ENCODE measurements at places on chromosomes 6 and 20. TPM values are rescaled to one million over a fixed set of nuclear protein-coding genes. Genes with fewer than 3 reads are reported as not detected.

The HUS1B gene
- polyA plus RNA-seq = 0.25 TPM

The FHL5 gene
- polyA plus RNA-seq = 4.1 TPM

The PSMB9 gene
- polyA plus RNA-seq = 15.6 TPM

The MEP1A gene
- polyA plus RNA-seq = not detected

The LINC00237 gene
- polyA plus RNA-seq = not detected

The POPDC3 gene
- 0.88 TPM for polyA plus RNA-seq

The SPATA2 gene
- polyA plus RNA-seq = 9.6 TPM

The GSS gene
- 42.0 TPM for polyA plus RNA-seq

The TNXB gene
- 9.0 TPM for polyA plus RNA-seq

The RIPOR3 gene
- 2.2 TPM for polyA plus RNA-seq

The RIN2 gene
- polyA plus RNA-seq = 32.2 TPM

The POU3F2 gene
- not detected for polyA plus RNA-seq

The TBPL1 gene
- 50.8 TPM for polyA plus RNA-seq

The BEND3 gene
- 4.6 TPM for polyA plus RNA-seq

The CDSN gene
- polyA plus RNA-seq = not detected

The FAM83C gene
- polyA plus RNA-seq = 0.05 TPM

The MKKS gene
- 29.0 TPM for polyA plus RNA-seq

The IPCEF1 gene
- polyA plus RNA-seq = 4.3 TPM

DNA sequence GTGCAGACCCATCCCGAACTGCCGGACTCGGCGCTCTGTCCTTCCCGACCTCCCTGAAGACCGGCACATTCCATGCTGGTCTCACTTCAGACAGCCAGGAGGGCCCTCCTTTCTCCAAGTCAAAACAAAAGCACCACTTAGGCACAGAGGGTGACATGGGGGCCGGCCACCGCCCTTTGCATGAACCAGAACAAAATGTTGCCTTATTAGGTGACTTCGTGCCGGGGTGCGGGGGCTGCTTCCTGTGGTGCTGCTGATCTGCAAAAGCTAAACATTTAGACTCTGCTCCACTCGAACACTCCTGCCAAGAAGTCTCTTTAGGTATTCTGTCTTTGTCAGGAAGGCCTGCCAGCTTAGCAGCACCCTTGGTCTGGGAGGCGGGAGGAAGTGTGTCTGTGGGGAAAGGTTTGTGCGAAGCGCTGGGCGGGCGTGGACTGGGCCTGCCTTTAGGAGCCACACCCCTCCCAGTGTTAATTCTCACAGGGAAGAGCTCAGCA is 133.8 kb downstream of the SMOC2 start:
- DNase-seq = peak; percentile 9

DNA sequence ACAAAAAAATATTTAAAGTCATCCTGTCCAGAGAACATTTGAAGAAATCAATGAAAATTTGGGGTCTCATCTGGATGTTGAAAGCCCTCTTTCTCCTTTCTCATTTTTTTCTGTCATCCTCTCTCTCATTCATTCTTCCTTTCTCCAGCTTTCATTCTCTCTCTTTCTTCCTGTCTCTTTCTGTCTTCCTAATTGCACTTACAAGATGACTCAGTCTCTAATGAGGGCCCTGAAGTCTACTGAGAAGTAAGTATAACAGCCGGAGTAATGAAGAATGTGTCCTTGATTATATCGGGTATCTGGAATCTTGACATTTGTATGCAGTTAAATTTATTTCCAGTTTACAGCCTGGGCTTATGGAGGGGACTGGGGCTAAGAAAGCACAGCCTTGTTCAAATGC is 232.2 kb upstream of the SULF2 start:
- DNase-seq = no peak

DNA sequence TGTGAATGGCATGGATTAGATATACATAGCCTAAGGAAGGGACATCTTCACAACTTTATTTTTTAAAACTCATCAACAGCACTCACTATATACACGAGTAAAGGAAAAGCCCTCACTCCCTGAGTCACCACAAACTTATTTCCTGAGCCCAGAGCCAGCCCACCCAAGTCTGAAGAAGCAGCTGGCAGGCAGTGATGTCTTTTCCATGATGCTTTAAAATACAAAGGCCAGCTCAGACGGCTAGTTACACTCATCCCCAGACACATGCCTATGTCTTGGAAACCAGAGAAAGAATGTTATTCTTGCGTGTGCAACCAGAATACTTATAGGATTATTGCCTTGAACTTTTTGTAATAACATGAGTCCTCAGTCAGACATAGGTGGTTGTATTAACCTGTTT is 114.4 kb downstream of the ADGRG6 start:
- peak; percentile 62 for DNase-seq

GRCh38 chr20:40192081-40192480 is 497.0 kb downstream of the MAFB start:
- no peak for DNase-seq

DNA sequence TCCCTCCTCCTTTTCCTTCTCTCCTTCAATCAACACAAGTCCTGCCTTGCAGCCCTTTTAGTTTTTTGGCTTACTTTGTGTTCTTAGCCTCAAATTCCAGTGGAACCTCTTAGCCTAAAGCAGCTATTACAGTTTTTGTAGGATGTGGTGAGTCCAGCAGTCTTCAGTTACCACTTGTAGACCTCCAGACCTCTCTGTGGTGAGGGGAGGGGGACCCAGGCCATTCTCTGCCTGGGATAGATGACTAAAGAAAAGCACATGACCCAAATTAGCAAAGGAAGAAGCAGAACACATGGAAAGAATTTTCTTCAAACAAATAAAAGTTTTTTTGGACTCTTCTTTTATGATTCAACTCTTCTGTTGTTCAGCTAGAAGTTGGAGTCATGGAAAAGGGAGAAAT is 246.5 kb downstream of the HAO1 start:
- DNase-seq = no peak

DNA sequence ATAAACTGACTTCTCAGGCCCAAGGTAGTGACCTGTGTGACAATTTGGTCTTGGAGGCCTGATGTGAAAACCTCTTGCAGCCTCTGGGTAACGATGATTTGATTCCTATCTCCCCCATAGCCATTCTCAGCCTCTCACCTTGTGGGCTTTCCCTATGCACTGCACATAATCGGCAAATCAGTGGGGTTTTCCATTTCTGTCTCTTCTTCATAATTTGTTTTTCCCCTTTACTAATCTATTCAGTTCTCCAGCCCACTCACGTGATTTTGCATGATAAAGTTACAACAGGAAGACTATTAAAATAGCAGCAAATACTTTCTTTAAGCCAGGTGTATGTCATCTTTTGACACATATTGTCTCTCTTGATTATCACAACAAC is 893.7 kb downstream of the TFAP2A start:
- no peak for DNase-seq

DNA sequence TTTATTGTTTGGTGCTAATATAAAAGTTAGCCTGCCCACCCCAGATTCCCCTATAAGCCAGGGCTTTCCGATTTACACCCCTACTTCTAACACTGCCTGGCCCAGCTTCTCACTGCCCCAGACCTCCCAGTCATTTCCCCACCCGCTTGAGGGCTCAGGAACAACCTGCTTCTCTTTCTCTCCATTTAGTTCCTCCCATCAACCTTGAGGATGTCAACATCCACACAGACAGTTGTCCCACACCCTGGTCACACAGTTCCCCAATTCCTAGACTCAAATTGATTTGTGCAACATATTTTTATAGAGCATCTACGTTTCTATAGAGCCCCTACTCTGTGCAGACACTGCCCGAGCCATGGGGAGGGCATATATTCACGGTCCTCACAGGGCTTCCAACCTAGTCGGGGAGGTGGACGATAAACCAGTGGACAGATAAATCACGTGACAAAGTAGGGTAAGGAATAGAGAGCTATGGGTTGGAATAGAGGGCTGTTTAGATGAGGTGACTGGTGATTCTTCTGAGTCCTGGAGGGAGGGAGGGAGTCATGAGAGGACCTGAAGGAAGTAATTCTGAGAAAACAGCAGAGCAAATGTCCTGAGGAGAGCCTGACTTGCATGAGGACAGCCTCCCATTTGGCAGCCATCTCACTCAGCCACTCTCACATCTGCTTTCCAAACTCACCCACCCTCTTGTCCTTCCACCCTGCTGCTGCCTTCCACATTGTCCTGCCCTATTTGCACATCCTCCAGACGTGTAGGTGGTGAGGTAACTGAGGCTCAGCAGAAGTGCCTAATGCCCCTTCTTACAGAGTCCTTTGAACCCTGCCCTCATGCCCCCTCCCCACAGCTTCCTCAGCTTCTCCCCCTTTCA is 6.3 kb downstream of the GABRR2 start:
- DNase-seq = no peak

DNA sequence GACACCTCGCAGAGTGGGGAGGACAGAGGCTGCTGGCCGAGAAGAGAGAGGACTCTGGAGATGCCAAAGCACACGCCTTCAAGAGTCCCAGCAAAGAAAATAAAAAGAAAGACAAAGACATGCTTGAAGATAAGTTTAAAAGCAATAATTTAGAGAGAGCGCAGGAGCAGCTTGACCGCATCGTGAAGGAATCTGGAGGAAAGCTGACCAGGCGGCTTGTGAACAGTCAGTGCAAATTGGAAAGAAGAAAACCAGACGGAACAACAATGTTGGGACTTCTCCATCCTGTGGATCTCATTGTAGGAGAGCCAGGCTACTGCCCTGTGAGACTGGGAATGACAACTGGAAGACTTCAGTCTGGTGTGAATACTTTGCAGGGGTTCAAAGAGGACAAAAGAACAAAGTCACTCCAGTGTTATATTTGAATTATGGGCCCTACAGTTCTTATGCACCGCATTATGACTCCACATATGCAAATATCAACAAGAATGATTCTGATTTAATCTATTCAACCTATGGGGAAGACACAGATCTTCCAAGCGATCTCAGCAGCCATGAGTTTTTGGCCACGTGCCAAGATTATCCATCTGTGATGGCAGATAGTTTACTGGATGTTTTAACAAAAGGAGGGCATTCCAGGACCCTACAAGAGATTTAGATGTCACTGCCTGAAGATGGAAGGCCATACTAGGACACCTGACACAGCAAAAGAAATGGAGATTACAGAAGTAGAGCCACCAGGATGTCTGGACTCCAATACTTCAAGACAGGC is 52.2 kb downstream of the REV3L start:
- no peak for DNase-seq

DNA sequence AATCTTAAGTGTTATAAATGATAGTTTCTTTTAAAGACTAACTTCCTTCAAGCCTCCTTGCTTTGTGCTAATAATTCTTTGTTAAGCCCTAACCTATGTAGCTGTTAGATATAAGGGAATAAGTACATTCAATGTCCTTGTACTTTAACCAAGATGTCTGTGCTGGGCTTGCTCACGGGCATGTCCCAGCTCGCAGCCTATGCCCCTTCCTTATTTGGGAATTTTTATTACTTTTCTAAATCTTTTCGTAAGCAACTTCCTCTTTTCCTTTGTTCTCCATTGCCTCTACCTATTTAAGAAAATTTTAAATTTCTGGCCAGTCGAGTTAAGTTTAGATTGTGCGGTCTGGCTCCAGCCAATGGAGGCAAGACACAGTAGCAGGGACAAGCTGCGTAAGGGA is 26.0 kb upstream of the CDK19 start:
- no peak for DNase-seq

DNA sequence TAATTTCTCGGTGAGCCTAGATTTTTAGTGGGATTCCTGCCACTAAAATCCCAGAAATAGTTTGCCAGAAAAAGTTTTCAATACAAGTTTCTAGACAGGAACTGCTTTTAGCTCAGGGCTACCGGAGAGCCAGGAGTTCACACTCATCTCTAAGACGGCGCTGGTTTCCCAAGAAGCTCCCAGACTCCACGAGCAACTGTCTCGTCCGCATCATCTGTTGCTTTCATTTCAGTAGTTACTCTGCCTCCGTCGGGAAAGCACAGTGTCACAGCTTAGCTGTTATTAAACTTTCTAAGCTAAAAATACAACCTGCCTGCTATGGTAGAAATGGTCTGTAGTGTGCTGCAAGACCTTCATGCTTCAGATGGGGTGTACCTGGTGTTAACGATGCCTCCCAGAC is 197.3 kb upstream of the SNX9 start:
- no peak for DNase-seq

DNA sequence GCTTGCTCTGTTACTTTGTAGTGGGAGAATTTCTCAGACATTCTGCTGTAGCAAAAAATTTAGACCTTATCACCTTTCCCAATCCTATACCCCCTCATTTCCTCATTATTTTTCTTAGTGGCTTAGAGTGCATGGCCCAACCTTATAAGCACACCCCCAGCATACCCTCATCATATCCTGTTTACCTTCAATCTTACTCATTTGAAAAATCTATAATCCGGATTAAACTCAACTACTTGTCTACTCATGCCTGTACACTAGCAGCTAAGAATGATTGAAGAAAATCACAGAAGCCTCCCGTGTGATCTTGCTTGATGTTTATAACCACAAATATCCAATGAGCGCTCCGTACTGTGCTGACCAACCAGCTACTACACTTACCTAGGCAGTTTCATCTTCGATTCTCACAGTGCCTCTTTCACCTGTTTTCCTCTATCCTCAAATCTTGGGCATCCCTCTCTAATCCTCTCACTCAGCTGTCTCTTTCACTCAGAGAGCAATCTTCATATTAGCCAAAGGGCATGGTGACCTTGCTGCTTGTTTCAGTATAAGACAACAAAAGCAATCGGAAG is 36.6 kb downstream of the AIG1 start:
- no peak for DNase-seq

DNA sequence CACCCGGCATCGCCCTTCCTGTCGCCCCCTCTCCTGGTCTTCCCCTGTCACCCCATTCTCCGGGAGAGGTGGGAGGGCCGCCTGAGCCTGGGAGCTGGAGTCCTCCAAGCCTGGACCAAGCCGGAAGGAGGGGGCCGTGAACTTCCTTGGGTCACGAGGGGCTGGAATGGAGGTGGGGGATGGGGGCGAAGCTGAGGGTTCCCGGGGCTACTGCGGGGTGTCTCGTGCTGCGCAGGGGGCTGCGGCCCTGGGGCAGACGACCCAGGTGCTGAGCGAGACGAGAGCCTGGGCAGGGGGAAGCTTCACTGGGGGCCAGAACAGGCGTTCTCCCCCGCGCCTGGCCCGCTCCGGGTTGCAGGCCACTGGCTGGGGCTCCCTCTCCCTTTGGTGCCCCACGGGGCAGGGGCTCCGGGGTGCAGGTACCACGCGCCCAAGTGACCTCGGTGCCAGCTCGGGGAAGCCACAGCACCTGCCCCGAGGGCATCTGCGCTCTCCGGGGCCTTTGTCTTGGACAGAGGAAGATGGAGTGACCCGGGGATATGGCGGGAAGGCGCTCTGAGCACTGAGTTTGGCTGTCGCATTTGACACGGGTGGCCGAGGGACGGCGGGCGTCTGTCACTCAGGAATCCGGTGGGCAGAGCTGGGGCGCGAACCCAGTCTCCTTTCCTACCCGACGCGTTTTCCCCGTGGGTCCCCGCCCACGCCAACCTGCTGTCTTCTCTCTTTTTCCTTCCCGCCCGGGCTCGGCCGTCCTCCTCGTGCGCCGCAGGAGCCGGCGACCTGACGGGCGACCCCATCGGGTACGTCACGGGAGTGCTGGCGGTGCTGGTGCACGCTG is 1.2 kb downstream of the SLC35D3 start:
- no peak for DNase-seq

- no peak for DNase-seq
Measured at GRCh38 chr6:16623731-16624130, 137.5 kb downstream of the ATXN1 start.

- no peak for DNase-seq
Measured at GRCh38 chr6:135913785-135914184, 62.3 kb downstream of the PDE7B start.

GRCh38 chr20:63175038-63175895 is 40.7 kb downstream of the YTHDF1 start:
- DNase-seq = no peak

GRCh38 chr6:153309651-153310050 is 178.6 kb upstream of the RGS17 start:
- DNase-seq = no peak

- DNase-seq = no peak
Measured at GRCh38 chr20:33790566-33790965, 20.6 kb upstream of the CHMP4B start.

GRCh38 chr6:132820629-132821381 is 6.4 kb downstream of the RPS12 start:
- no peak for DNase-seq

Data from right lung (tissue), 10 donors.